M059J (cell line): ENCODE measurements at places on chromosomes 1 and 21. TPM values are rescaled to one million over a fixed set of nuclear protein-coding genes. Genes with fewer than 3 reads are reported as not detected.
A peak's percentile ranks its signal among the peaks of the same experiment; 100 is the strongest.

- DNase-seq, result no peak
Measured at GRCh38 chr1:204439621-204440375, 28.2 kb upstream of the PPP1R15B start.

DNA sequence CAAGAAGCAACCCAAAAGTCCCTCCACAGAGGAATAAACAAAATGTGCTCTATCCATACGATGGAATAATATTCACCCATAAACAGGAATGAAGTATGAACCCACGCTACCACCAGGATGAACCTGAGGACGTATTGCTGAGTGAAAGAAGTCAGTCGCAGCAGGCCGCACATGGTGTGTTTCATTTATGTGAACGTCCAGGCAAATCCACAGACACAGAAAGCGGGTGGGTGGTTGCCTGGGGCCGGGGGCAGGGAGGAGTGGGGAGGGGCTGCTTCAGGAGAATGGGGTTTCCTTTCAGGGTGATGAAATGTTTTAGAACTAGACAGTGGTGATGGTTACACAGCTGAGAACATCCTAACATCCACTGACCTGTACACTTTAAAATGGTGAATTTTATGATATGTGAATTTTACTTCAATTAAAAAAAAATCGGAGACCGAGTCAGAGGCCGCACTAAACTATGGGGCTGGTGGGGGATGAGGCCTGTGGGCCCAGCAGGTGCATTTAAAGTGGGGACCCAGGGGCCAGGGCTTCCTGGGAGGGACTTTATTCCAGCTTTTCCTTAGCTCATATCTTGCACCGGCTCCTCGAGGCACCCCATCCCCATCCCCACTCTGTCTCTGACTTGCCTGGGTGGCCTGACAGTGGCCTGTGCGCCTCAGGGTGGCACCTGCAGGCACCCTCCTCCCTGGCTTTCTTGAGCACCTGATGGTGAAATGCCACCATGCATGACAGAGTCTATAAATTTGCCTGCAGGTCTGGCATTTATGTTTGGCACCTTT lies 392.6 kb upstream of the VAMP3 start:
- no peak for DNase-seq

- DNase-seq, result no peak
Measured at GRCh38 chr1:51280321-51280978, 44.4 kb downstream of the RNF11 start.

DNA sequence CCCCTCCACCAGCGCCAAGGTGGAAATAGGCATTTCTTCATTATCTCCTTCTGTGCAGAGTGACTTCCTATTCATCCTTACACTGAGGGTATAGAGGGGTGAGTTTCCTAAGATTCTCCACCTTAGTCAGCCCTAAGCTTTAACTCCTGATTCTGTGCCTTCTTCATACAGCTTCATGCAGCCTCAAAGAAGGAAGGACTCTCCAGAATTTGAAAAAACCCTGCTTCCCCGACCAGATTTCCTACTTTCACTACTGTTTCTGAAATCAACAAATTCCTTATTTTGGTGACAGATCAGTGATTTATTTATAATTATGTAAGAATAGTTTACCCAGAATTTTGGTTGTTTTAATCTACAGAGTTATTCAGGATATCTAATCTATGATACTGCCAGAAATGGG lies 28.6 kb downstream of the GFI1 start:
- no peak for DNase-seq

- peak; percentile 96 for DNase-seq
Measured at GRCh38 chr1:164651351-164651951, 92.5 kb downstream of the PBX1 start.

GRCh38 chr1:236472850-236473788 lies 50.7 kb upstream of the LGALS8 start:
- no peak for DNase-seq

DNA sequence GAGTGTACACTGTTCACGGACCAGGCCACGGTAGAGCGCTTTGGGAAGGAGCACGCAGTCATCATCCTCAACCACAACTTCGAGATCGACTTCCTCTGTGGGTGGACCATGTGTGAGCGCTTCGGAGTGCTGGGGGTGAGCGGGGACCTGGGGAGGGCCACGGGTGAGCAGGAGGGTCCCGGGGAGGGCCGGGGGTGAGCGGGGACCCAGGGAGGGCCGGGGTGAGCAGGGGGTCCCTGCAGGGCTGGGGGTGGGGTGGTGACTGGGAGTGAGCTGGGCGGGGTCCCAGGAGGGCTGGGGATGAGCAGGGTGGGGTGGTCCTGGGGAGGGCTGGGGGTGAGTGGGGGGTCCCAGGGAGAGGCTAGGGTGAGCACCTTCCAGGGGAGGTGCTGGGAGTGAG lies 44.1 kb upstream of the TRAPPC10 start:
- DNase-seq, result no peak

DNA sequence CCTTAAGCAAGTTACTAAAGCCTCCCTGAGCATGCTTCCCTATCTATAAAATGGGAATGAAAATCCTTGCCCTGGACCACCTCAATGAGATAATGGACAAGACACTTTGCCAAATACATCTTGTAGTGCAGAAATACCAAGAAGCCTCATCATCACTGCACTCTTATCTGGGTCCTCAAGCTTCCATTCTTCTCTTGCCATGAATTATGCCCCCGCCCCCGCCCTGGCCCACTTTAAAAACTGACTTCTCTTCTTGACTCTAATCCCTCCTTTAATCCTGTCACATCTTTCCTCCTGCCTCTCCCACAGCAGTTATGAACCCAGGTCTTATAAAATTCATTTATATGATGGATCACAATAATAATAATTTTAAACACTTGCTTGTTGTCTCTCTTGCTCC lies 14.8 kb downstream of the ARHGEF11 start:
- no peak for DNase-seq

- DNase-seq, result peak; percentile 43
Measured at GRCh38 chr1:170593173-170594011, 61.4 kb downstream of the GORAB start.

GRCh38 chr1:220761688-220762427 lies 13.7 kb downstream of the MTARC2 start:
- DNase-seq, result no peak

DNA sequence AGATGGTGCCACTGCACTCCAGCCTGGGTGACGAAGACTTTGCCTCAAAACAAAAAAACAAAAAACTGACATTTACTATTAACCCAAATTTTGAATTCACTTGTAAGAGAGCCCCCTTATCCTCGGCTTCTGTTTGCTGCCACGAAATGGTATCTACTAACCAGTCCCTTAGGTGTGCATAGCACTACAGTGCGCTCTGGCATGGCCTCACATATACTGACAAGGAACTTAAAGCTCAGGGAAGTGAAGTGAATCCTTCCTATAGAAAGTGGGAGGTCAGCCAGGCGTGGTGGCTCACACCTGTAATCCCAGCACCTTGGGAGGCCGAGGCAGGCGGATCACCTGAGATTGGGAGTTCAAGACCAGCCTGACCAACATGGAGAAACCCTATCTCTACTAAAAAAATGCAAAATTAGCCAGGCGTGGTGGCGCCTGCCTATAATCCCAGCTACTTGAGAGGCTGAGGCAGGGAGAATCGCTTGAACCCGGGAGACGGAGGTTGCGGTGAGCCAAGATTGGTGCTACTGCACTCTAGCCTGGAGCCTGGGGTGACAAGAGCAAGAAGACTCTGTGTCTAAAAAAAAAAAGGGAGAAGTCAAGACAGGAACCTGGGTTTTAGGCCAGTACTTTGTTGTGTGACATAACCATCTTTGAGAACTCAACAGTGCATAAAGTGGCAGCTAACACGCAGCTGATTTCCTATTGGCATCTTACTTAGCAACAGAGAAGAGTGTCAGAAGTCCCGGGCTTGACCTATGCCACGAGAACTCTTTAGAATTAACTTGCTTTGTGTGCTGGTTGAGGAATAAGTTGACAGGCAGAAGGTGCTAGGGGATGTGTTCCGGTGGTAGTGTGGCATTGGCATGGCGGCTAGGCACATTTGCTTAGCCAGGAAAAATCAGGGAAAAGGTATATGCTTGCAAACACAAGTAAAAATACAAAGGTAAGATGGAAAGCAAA lies 16.8 kb downstream of the ERRFI1 start:
- DNase-seq, result no peak

DNA sequence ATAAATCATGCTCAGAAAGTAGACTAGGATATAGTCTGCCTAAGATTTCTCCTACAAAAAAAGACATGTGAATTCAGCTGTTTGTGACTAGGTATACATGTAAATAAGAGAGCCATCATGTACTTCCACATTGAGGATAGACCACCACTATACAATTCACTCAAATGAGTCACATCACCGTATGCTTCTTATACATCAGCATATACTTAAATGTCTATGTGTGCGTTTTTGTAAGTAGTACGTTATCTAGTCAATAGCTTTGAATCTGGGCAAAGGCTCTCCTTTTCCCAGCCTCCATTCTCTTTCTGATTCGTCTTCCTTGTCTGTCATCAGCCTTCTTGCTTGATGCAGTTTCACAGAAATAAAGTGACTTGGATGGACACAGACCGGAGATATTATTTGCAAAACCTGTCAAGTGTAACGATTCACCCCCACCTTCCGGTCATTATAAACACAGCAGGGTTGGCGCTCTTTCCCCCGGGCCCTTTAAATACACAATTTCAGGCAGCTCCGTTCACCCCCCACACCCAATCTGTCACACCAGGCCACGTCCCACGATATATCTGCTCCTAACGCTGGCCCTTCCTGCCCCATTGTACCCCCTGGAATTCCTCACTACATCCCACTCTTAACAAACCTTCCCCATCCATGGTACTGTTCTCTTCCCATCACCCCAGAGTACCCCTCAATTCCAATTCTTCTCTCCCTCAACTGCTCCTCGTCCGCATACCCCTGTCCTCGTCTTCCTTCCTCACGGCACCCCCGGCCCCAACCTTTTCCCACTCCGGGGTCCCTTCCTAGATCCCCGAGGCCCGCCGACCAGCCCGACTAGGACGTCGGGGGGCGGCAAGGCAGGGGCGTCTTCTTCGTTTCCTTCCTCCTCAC lies 636 bp downstream of the VAMP4 start:
- DNase-seq, result peak; percentile 60

GRCh38 chr1:25017436-25018109 lies 87.5 kb upstream of the RUNX3 start:
- DNase-seq, result peak; percentile 86

DNA sequence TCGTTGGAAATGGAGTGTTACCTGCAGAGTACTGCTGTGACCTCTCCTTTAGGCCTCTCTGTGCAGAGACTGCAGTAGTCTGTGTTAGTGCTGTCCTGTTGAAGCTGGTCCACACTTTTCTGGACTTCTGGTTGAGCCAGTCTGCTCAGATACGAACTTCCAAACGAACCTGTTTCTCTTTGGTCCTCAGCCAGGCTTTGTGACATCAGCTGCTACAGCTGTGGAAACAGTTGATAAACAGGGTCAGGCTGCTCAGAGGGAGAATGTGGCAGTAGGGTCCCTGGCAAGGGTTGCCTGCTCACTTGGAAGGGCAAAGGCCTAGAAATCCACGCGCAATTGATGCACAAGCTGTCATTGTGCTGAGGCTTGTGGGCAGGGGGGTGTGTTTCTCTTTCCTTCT lies 98.8 kb downstream of the NOS1AP start:
- no peak for DNase-seq

GRCh38 chr1:111882986-111883560 lies 106.4 kb downstream of the KCND3 start:
- no peak for DNase-seq

GRCh38 chr1:110034040-110034450 lies 379 bp upstream of the STRIP1 start:
- DNase-seq, result no peak

DNA sequence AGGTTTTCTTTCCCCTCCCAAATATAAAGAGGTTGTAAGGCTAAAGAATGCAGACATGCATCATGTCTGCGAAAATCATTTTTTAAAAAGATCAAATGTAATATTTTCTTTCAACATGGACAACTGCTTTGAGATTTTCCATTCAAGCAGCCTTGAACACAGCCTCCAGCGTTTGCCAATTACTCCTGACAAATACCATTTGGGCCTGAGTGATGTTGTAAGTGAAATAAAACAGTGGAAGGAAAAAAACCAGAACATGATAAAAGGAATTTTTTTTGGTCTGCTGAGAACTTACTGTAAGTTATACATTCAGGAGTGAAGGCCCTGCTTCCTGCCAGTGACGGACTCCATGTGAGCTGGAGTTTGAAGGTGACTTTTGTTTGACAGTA lies 37.2 kb downstream of the SETD4 start:
- DNase-seq, result no peak

GRCh38 chr21:33266050-33266788 lies at the start of gene IL10RB:
Gene IL10RB (plus strand): TSS chr21:33266367. CDS start chr21:33266466, 99 bp downstream.
- peak; percentile 66 for DNase-seq

GRCh38 chr1:56645677-56646305 lies 677 bp downstream of the PRKAA2 start:
- DNase-seq, result peak; percentile 38

CLCNKB gene
- total RNA-seq, result 0.05 and 0.32 TPM in 2 replicates

DNAJC6 gene
- 5.3 and 7.9 TPM in 2 replicates for total RNA-seq

KRTAP22-2 gene
- not detected in 2 replicates for total RNA-seq

ARMH1 gene
- 0.37 and 2.8 TPM in 2 replicates for total RNA-seq

VANGL2 gene
- total RNA-seq, result 0.27 and 0.34 TPM in 2 replicates

BCL2L15 gene
- total RNA-seq, result not detected in 2 replicates

HES3 gene
- total RNA-seq, result not detected in 2 replicates

RAB3GAP2 gene
- 19.4 and 19.9 TPM in 2 replicates for total RNA-seq

HAPLN2 gene
- total RNA-seq, result not detected in 2 replicates
